ENCODE measurements at places on chromosomes 2 and 18.

- DNase-seq, result no peak
These were observed 300.1 kb upstream of the SLC8A1 start for GRCh38 chr2:40751981-40752380.

DNA sequence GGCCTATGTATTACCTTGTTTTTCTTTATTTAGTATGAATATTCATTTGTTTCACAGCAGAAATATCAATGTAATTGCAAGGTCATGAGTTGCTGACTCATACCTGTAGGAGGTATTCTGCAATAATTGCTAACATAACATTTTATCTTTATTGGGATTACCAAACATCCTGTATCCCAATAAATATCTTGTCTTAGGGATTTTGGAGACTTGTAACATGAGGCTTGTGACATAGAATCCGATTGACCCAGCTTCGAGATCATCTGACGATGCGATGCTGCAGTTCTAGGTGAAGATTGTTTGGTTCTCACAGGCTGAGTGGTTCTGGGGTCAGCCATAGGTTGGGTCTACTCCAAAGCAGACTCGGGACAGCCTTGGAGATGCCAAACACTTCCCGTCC is 133.4 kb upstream of the RND3 start:
- DNase-seq, result no peak

DNA sequence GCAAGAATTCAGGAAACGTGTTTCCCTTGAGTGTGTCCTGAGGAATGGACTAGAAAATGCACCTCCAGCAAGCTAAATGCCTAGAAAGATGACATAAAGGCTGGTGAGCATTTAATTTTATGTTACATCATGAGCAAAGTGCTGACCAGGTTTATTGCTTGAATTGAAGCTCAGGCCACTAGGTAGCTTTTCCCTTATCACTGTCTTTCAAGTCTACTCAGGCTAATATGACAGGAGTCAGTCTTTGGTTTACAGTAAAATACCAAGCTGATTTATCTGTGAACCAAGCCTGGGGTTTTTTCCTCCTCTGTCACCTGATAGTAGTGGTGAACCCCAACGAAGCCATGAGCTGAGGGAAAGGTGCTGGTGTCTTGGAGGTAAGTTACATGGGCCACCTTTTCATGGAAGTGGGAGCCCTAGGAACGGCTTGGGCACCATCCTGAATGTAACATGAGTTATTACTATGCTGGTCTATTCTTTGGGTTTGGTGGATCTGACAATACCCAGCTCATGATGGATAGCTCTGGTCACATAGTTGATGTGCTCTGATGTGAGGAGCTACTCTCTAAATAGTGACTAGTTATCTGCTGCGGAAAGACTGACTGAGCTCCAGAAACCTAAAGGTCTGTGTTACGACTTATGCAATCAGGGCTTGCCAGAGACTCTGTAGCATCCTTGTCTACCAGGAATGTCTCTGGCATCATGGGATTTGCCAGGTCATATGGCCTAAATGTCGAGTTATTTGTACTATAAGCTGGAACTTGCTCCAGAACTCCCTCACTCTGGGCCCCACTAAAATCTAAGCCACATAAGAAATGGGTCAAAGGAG is 39.8 kb downstream of the NUP35 start:
- DNase-seq, result no peak

DNA sequence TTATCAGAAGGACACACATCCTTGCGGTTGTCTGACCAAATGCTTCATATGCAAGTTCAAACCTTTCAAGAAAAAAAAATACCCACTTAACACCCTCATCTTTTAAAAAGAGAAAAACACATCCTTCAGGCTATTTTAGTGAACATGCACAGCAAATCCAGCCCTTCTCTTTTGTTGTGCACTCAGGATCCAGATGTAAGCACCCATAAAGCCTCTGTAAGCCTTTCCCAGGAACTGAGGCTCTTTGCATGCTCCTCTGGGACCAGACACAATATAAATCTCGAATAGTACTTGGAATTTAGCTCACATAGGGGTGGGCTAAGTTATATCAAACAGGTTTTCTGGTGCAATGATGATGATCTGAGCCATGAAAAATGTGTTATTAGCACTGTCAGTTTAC is 308.8 kb upstream of the FAM98A start:
- no peak for DNase-seq

- no peak for DNase-seq
These were observed 17.5 kb downstream of the MGAT4A start for GRCh38 chr2:98713332-98714015.

DNA sequence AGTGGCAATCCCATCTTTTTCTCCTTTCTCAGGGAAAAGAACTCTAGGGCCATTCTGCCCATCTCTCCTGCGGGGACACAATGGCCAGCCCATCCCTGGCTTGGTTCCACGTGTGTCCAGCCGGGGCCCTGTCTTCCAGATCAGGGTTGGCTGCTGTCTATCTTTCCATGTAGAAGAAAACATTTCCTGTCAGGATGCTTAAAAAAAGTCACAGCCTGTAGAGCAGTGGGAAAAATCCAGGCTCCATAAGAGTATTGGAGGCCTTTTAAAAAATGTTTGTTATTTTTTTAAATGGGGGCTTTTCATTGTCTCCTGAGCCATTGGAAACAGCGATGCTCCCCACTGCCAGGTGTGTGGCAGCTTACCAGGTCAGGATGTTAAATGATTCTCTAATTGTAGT is 105.6 kb downstream of the TGFA start:
- no peak for DNase-seq

DNA sequence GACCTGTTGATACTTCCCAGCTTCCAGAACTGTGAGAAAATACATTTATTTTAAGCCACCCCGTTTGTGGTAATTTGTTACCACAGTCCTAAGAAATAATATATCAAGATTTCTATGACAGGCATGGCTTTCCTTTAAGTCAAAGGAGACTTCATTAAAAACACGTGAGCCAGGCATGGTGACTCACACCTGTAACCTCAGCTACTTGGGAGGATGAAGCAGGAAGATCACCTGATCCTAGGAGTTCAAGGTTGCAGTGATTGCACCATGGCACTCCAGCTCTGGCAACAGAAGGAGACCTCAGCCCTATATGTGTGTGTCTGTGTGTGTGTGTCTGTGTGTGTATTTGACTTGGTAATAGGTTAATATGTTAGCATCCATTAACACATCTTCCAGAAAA is 69.8 kb upstream of the SCN7A start:
- DNase-seq, result no peak

GRCh38 chr18:59996370-59996966 is 96.7 kb downstream of the PMAIP1 start:
- DNase-seq, result no peak

- DNase-seq, result no peak
These were observed 273.6 kb downstream of the CCDC74A start for GRCh38 chr2:131801210-131801744.

GRCh38 chr2:31933066-31933465 is 77.7 kb downstream of the MEMO1 start:
- DNase-seq, result no peak

DNA sequence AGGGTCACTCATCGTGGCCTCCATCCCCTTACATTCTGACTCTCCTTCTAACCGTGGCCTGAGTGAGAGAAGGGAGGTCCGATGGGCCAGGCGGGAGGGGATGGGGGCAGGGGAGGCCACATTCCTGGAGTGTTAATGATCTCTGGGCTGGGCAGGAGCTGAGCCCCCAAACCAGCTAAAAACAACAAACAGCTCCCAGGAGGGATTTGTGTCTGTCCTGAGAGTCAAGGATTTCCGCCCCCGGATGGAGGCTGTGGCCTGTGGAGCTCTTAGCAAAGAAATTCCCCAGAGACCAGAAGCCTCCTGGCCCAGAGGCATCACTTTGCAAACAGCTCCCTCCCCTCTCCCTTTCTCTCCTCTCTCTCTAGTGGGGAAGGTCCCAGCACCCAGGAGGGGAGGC is 23.5 kb downstream of the EMX1 start:
- no peak for DNase-seq

GRCh38 chr2:170587922-170588321 is 127.2 kb upstream of the SP5 start:
- DNase-seq, result no peak

DNA sequence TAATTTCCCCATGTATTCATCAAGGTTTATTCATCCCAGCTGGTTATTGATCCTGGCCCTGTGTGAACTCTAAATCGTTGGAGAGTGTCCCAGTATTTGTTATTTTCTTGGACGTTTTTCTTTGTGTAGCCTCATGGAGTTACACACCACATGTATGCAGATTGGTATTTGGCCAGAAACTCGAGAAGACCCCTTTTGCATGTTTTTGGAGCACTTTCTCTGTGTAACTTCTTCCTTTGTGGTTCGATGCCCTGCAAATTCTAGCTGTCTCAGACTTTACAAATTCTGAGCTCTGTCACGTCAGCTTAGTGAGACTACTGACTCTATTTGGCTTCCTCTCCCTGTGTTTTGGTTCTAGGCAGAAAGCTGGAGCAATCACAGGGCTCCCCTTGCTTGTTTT is 198.7 kb downstream of the MCFD2 start:
- DNase-seq, result no peak

- no peak for DNase-seq
These were observed 199.8 kb upstream of the NRP2 start for GRCh38 chr2:205482399-205483081.

DNA sequence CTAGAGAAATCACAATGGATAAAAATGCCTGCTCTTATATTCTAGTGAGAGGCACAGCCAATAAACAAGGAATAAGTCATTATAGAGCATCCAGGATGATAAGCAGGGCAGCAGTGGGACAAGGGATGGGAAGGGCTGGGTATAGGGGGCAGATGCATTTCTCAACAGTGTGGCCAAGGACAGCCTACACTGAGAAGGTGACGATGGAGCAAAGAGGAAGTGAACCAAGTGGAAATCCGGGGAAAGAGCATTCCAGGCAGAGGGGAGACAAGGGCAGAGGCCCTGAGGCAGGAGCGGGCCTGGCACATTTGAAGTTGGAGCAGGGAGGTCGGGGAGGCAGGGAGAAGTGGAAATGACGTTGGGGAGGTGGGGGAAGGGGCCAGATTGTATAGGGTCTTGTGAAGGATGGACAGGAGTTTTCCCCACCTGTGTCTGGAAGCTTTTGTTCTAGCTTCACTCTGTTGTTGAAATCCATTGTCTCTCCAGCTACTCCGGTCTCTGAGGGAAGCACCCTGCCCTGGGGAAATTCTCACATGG is 17.6 kb downstream of the TMEM177 start:
- no peak for DNase-seq

- no peak for DNase-seq
These were observed 207.0 kb downstream of the CYP26B1 start for GRCh38 chr2:71940695-71941094.

- no peak for DNase-seq
These were observed 16.5 kb upstream of the SLC16A14 start for GRCh38 chr2:230085201-230085600.

DNA sequence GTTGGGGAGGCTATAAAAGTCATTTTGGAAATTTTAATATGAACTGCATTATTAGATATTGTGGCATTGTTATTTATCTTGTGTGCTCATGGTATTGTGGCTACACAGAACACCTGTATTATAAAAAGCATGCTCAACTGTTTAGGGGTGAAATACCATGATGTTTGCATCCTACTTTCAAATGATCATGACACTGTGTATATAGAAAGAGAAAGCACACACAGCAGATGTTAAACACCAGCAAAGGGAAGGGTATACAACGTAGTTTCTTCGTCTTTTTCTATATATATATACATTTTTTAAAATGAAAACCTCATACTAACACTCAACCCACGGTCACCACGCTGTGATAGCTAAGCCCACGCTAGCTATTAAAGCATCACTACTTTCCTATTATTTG is 27.1 kb downstream of the STARD7 start:
- DNase-seq, result no peak

DNA sequence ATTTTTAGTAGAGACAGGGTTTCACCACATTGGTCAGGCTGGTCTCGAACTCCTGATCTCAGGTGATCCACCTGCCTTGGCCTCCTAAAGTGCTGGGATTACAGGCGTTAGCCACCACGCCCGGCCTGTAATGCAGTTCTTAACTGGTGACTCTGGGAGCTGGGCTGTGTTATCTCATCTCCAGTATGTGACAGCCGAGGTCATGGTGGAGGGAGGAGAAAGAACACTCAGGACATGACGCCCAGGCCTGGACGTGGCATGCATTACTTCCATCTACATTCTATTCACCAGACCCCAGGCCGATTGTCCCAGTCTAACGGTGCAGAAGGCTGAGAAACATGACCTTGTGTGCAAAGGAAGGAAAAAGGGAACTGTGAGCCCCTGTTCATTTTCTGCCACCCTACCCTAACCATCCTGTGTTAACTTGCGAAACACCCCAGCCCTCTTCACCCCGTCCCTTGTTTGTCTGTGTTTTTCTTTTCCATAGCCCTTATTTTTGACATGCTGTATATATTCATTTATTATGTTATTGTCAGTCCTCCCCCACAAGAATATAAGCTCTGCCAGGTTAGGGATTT is 88.1 kb upstream of the ASAP2 start:
- no peak for DNase-seq

GRCh38 chr18:13137670-13138419 is 80.7 kb upstream of the LDLRAD4 start:
- DNase-seq, result no peak

GRCh38 chr2:11753452-11753885 is 7.0 kb downstream of the LPIN1 start:
- no peak for DNase-seq

DNA sequence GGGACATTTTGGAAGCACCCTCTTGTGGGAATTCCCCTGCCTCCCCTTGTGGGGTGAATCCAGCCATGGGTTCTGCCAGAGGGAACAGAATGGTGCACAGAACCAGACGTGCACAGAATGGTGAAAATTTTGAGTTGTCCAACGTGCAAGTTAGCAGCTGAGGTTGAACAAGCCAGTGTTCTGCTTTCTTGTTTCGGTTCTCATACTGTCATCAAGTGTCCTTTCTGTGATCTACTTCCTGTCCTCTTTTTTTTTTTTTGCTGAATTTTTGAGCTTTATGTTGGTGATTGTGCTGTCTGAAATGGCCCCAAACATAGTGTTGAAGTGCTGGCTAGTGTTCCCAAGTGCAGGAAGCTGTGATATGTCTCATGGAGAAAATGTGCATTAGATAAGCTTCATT is 21.5 kb upstream of the REEP1 start:
- no peak for DNase-seq

DNA sequence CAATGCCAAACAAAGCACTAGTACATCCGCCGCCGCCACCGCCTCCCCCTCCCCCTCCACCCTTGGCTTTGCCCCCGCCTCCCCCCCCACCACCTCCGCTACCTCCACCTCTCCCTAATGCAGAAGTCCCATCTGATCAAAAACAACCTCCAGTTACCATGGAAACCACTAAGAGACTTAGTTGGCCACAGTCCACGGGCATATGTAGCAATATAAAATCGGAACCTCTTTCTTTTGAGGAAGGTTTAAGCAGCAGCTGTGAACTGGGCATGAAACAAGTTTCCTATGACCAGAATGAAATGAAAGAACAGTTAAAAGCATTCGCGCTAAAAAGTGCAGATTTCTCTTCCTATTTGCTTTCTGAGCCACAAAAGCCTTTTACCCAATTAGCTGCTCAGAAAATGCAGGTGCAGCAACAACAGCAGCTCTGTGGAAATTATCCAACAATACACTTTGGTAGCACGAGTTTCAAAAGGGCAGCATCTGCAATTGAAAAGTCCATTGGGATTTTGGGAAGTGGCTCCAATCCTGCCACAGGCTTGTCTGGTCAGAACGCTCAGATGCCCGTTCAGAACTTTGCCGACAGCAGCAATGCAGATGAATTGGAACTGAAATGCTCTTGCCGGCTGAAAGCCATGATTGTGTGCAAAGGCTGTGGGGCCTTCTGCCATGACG is 168.0 kb downstream of the ASXL3 start:
- no peak for DNase-seq

GRCh38 chr2:237035781-237036475 is 49.8 kb upstream of the COPS8 start:
- no peak for DNase-seq

Measured in stimulated activated CD4-positive, alpha-beta T cell treated with anti-CD3 and anti-CD28 coated beads, Interleukin-1b, Interleukin-23, amount 100 ng/mL, for 24 hours (primary cell).